ENCODE measurements at places on chromosomes 12 and 14.

GRCh38 chr12:129556082-129556481 is 347.7 kb downstream of the TMEM132D start:
- DNase-seq = no peak

- no peak for DNase-seq
Observed at GRCh38 chr12:49347311-49348193, 864 bp downstream of the DNAJC22 start.

- DNase-seq = peak; percentile 6
Observed at GRCh38 chr14:44149597-44149996, 357.5 kb downstream of the FSCB start.

DNA sequence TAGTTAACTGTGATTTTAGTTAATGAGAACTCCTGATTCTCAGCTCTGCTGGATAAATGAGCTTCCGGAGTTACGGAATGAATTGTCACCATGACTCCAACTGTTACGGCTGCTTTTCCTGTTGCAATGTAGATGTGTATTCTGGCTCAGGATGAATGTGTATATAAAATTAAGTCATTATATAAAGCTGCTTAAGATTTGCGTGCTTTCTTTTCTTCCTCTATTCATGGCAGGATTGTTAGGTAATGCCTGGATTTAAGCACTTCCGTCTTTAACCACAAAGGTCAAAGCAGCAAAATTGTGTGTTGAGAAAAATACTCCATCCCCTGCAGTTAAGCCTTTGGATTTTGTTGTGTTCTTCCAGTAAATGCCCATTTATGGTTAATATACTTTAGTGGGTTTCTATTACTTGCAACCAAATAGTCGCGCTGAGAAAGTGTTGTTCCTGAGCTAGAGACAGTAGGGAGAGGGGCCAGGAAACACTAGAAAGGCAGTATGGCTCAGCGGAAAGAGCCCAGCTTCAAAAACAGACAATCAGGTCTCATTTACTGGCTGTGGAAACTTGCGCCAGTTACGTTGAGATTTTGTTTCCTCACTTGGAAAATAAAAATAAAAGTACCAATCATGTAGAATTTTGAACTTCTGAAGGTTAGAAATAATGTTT is 9.4 kb upstream of the CCDC175 start:
- DNase-seq = no peak

DNA sequence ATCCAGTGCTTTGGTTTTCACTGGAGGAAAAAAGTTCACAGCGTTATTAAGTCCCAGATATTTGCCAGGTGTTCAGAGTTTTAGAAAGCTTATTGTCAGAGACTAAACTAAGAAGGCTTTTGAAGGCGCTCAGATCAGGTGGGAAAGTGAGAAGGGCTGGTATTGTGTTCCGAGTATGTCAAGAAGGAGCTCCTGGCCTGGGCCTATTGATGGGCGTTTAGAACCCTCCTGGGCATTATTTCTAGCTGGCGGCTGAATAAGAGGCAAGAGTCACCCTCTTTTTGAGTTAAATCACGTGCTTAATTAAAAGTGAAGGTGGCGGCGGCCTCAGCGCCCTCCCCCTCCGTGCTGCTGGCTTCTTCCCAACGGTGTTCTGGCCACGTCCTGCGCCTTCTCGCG is 20.9 kb upstream of the GNS start:
- peak; percentile 46 for DNase-seq

GRCh38 chr12:131511391-131511802 is 199.5 kb upstream of the SFSWAP start:
- DNase-seq = no peak

- no peak for DNase-seq
Observed at GRCh38 chr14:52020866-52021717, 31.7 kb downstream of the RTRAF start.

- no peak for DNase-seq
Observed at GRCh38 chr12:26795910-26796309, 37.1 kb downstream of the ITPR2 start.

DNA sequence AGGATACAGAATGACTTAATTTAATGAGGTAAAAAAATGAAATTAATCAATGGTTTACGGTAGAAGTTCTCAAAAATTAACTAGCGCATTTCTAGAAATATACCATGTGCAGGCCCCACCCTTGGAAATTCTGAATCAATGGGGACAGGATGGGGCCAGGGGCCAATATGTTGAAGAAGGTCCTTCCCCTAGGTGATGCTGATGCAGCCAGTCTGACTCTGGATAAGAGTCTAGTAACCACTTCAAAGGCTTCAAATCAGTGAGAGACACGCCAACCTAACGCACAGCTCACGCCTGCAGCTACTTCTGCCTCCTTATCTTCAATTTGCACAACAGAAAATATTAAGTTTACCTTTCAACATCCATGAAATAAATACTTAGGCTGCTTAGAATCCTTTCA is 14.9 kb downstream of the GIT2 start:
- no peak for DNase-seq

- DNase-seq = no peak
Observed at GRCh38 chr14:90419200-90419599, 22.4 kb downstream of the CALM1 start.

DNA sequence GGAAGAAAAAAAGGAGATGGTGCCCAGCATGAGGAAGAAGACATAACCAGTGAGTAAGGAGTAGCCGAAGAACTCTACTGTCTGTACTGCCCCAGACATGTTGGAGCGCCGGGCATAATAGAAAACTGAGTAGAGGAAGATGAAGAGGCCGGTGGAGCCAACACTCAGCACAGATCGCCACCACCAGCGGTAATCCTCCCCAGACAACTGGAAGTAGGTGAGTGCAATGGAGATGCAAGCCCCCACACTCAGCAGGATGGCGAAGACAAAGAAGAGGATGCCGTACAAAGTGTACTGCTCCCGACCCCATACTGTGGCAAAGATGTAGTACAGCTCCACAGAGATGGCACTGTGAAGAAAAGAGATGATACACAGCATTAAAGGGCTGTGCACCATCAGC is 844 bp upstream of the IPO4 start:
- no peak for DNase-seq

DNA sequence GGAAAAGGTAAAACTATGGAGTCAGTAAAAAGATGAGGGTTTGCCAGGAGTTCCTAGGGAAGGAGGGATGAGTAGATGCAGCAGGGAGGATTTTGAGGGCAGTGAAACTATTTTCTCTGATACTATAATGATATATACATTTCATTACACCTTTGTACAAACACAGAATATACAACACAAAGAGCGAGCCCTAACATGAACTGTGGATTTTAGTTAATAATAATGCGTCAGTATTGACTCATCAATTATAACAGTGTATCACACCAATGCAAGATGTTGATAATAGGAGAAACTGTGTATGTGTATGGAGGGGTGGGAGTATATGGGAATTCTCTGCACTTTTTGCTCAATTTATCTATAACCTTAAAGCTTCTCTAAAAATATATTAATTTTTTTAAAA is 404.3 kb upstream of the NOVA1 start:
- no peak for DNase-seq

GRCh38 chr12:132084621-132085290 is 59.4 kb downstream of the DDX51 start:
- DNase-seq = no peak

- DNase-seq = no peak
Observed at GRCh38 chr14:99781853-99782610, 11.2 kb upstream of the EML1 start.

DNA sequence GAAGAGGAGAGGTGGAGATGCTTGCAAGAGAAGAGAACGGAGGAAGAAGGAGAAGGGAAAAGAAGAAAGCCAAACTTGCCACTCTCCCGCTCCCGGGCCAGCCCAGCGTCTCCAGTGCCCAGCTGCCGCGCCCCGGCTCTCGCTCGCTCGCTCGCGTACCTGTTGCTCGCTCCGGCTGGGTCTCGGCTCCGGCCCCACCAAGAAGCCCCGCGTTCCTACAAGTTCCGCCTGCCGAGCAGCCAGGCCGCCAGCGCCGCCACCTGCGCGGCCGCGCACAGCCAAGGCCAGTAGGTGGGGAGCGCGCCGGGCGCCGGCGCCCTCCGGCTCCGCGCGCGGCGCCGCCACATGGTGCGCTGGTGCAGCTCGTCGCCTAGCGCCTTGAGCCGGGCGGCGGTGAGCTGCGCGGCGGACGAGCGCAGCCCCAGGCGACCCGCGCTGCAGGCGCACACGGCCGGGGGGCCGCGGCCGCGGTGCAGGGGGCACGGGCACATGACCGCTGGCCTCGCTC is 370 bp downstream of the HRK start:
- peak; percentile 63 for DNase-seq

GRCh38 chr12:14954269-14954668 is 7.1 kb downstream of the ARHGDIB start:
- DNase-seq = peak; percentile 56

GRCh38 chr14:57066887-57067513 is 201.7 kb downstream of the EXOC5 start:
- DNase-seq = no peak

GRCh38 chr12:41344776-41345470 is 156.8 kb downstream of the PDZRN4 start:
- no peak for DNase-seq

DNA sequence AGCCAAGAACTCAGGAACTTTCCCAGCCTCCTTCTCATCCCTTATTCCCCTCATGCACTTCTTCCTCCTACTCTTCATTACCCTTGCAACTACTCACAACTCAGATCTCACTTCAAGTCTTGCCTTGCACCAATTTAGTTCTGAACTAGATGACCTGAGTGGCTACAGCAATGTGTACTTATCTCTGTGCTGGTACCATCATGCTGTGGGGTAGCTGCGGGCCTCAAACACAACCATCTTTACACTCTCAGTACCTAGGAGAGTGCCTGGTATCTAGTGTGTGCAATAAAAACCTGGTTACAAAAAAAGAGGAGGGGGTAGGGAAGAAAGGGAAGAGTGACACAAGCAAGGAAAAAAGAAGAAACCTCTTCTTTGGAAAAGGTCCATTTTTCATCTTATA is 219.0 kb downstream of the SPTSSA start:
- DNase-seq = no peak

- DNase-seq = no peak
Observed at GRCh38 chr12:41701943-41702601, 442.6 kb downstream of the GXYLT1 start.

DNA sequence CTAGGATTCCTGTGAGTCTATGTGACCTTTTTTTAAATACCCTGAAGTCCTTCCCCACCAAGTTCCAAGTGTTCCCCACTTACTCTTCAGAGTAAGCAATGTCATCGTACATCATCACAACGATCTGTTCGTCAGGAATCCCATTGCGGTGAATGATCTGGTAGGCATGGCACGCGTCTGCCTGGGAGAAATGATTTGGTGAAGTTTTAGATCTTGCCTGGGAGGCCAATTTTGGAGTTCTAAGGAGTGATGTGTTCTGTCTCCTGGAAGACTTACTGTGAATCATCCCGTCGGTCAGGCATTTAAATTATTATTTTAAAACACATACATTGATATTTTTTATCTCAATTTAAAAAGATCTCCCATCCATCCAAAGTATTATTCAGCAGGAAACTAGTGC is 29.8 kb downstream of the LGMN start:
- no peak for DNase-seq

- no peak for DNase-seq
Observed at GRCh38 chr14:76762411-76763095, 1.3 kb downstream of the VASH1 start.

DNA sequence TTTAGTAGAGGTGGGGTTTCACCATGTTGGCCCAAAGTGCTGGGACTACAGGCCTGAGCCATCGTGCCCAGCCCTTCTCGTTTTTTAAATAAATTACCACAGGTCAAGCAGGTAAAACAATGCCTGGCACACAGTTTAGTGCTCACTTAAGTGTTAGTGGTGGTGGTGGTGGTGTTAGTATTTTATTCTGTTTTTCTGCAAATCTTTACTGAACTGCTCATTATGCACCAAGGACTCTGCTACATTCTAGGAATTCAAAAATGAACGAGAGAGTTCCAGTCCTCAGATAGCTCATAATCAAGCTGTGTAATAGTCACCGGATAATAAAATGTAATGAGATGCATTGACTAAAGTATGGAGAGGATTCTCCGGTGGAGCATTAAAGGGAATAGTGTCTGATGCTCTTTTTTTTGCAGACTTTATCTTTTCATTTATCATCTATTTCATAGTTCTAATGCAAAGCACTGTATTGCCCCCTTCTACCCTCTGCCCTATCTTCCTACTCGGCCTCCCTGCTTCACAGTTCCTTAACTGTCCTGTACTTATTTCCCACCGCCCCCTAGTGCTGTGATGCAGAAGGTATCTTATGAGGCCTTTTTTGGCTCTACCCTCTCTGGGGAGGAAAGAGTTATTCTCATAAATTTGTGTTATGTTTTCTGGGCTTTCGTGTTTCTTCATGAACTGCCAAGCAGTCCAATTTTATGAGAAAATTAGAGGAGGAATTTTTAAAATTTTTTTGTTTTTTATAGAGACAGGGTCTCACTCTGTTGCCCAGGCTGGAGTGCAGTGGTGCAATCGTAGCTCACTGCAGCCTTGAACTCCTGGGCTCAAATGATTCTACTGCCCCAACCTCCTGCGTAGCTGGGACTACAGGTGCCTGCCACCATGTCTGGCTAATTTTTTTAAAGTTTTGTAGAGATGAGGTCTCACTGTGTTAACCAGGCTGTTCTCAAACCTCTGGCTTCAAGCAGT is 1.0 kb downstream of the ITFG2 start:
- peak; percentile 53 for DNase-seq

GRCh38 chr12:54497883-54498282 is 331 bp downstream of the NCKAP1L start:
- no peak for DNase-seq

GRCh38 chr12:95083471-95083870 is 10.1 kb upstream of the NR2C1 start:
- no peak for DNase-seq

DNA sequence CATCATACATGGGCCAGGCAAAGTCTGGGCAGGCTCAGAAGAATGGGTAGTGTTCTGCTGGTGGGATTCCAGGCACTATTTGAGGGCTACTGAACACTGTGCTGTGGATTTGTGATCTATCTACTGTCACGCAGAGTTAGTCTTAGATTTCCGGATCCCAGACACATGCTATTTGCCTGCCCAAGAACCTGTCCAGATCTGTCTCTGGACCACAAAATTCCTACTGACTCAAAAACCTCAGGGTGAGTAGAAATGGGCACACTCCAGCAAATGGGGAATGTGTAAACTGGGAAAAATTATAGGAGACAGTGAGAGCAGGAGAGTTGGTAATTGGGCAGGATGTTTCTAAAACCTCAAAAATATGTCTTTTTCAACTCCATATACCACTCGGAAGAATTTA is 129.9 kb downstream of the GALC start:
- no peak for DNase-seq

Measured in NCI-H2107 (cell line).